ENCODE measurements at places on chromosomes 12 and 14.

DNA sequence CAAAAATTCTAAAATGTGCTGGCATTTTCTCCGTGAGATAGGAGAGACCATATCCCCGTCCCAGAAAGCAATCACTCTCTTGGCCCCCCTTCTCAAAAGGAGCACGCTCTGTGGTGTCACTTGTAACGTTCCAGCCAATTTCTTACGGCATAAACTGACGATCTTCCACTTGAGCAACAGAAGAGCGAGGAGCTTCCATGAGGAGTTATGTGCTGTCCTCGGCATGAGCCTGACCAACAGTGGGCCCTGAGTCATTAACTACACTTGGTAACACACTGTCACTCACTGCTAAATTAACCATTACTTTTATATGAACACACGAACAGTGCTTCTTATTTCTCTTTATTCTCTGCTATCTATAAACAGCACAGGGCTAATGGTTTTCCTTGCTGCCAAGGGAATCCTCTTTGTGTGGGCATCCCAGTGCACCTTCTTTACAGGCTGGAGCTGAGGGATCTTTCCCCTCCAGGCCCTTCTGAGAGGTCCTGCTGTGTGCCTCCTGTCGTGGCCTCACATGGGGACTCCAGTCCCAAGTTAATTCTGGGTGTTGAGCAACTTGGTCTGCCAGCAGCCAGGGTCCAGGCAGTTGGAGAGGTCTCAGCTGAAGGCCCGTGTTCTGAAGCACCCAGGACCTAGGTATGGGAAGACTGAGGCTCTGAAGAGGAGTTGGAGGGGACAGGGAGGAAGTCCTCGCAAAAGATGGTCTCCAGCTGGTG lies 9.4 kb downstream of the SLC6A13 start:
- no peak for DNase-seq

DNA sequence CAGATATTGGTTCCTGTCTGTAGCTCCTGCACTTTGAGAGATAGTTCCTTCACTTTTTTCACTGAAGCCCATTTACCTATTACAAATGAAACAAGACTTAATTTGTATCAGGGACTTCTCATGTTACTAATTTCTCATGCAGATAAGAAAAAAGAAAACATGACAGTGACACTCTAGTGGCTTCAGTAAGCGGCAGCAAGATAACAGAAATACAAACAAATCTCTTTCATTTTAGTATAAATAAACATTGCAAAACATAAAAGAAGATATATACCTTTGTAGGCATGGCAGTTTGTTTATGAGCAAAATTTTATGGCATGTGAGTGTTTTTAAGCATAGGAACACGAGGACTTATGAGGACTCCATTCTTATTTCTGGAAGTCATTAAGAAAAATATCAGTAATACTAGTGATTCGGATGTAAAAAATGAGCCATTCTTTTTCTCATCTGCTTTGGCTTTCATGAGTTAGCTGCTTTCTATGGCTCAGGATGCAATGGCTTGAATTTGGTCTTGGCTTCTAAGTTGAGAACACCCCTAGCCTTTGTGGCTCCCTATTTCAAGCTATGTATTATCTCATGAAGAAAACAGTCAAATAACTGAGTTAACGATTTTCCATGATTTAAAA lies 310.1 kb upstream of the RGS6 start:
- DNase-seq: no peak

GRCh38 chr14:38089123-38089522 lies 118.6 kb upstream of the SSTR1 start:
- DNase-seq: no peak

DNA sequence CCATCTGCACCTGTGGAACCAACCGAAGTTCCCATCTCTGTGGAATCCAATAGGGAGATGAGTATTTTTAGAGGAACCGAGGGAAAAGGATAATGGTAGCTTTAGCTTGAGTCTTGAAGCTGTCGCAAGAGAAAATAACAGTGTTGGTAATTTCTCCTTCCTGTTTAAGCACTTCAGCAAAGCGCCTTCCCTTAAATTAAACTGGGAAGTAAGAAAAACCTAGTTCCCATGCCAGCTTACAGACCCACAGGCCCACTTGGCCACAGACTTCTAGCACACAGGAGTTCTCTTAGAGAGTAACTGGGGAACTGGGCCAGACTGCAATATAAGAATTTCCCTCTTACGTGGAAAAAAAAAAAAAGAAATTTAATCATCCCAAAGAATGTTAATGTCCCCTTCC lies 223.8 kb downstream of the EFCAB11 start:
- DNase-seq: no peak

DNA sequence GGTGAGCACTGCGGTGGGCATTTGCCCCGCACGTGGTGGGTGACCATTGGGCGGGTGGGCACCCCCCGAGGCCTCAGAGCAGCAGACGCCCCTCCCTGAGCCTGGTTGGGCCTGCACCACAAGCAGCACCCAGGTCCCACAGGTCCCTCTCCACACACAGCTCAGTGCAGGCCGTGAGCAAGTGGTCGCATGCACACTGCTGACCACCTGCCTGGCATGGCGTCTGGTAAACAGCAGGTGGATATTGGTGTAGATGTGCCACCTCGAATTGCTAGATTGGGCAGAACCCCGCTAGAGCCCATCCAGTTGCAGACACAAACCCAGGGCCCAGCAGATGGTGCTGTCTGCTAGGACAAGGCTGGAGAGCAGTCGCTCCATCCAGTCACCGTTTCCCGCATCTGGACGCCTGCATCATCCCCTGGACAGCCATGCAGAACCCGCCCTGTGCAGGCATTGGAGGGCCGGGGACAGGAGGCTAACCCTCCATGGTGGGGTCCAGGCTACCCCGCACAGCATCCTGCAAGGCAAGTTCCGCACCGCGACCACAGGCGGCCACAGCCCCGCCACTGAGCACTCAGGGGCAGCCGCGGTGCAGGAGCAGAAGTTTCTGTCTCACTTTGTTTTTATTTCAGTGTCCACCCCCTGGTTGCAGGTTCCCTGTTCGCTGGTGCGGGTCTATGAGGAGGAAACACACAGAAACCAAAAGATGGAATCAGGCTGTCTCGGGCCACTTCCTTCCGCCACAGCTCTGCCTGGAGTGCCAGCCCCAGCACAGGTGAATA lies 45.6 kb upstream of the RIMBP2 start:
- peak; percentile 78 for DNase-seq

DNA sequence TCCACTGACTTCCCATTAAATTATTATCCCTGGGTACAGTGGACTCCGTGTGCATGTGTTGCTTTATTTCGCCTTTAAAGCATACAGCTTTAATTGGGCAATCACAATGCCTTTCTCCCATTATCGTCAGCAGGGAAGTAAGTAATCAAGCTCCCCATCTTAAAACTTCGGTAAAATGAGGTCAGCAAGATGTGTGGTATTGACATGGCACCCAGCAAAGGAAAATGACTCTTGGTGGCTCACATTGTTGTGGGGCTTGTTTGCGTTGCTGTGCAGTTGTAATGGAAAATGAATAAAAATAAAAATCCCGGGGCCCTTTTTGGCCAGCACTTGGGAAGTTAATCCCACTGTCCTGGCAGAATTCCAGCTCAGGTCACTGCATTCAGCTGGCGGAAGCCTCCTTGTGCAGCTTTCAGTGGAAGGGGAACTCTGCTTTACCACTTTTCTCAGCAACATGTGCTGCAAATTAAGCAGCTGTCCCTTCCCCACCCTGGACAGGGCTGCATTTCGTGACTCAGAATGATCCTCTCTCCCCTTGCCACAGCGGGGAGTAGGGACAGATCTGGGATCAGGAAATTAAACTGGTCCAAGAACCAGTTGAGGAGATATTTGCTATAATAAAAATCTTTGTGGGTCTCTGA lies 13.9 kb upstream of the ATP2A2 start:
- DNase-seq: no peak

DNA sequence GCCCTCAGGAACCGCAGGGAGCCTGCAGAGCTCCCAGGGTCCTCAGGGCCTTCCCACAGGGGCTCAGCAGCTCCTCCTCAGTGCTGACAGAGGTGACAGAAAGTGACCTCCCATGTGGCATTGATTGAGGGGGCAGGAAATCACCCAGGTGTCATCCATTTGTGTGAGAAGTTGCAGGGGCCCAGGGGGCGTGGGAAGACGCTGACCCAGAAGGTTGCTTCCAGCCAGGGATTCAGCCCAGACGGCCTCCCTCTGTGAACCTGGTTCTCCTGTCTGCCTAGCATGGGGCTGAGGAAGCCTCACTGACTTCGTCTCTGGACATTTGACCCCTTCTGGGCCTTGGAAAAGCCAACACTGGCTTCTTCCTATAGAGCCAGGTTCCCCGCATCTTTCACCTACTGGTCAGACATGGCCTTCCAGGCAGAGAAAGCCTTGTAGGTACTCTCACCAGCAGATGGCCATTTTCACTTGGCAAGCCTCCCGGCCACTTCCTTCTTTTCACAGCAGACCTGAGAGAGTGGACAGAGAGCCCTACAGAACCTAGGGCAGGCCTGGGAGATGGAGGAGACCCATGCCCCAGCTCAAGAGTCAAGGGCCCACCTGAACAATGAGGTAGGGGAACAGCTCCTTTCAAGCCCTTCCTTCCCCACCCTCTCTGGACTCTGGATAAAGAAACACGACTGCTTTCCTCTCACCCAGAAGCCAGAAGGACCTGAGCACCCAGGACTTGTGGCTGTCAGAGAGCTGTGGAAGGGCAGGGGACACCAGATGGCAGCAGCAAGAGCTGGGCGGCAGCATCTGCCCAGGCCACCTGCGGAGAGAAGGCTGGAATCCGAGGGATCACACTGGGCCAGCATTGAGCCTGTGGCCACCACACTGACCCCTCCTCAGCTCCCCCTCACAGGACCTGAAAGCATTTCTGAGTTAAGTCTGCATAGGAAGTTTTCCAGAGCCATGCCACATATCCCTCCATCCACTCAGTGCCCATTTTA lies 377.8 kb downstream of the DPF3 start:
- DNase-seq: no peak

- no peak for DNase-seq
These were observed 10.6 kb upstream of the TNFRSF1A start for GRCh38 chr12:6352193-6353173.

- no peak for DNase-seq
These were observed 6.5 kb downstream of the KCNK10 start for GRCh38 chr14:88316521-88316920.

- DNase-seq: no peak
These were observed 504.9 kb upstream of the CCDC196 start for GRCh38 chr14:65981192-65981843.

DNA sequence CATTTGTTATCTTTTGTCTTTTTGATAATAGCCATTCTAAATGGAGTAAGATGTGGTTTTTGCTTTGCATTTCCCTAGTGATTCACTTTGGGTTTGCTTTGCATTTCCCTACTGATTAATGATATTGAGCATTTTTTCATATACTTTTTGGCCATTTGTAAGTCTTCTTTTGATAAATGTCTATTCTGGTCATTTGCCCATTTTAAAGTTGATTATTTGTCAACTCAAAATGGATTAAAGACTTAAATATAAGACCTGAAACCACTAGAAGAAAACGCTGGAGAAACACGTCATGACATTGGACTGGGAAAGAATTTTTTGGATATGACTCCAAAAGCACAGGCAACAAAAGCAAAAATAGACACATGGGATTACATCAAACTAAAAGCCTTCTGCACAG lies 148.0 kb downstream of the APAF1 start:
- no peak for DNase-seq

All from stimulated activated CD8-positive, alpha-beta memory T cell treated with anti-CD3 and anti-CD28 coated beads, Interleukin-4, amount 100 ng/mL, for 48 hours (primary cell).